ENCODE measurements at places on chromosomes 2 and 18.

DNA sequence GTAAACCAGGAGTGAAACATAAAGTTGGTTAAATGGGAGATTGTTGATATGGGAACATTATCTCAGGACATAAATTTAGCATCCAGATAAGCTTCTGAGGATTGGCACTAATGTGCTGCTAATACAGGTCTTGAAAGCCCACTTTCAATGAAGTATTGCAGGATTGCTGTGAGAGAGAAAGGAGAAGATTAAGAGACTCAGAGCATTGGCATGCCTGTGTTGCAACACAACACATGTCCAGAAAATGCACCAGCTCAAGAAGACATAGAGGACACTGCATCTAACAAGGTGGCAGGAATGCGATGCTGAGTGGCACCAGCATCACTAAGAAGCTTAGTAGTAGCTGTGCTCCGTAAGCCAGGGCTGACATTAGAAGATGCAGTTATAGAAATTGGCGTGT is 728.9 kb downstream of the SUCLG1 start:
- DNase-seq = no peak

GRCh38 chr2:147327613-147328012 is 517.2 kb upstream of the ACVR2A start:
- no peak for DNase-seq

GRCh38 chr2:21642647-21643046 is 518.9 kb downstream of the TDRD15 start:
- DNase-seq = no peak

GRCh38 chr18:57923611-57924010 is 120.4 kb upstream of the NEDD4L start:
- DNase-seq = no peak

GRCh38 chr2:75764611-75765010 is 53.9 kb upstream of the GCFC2 start:
- no peak for DNase-seq

All from anterior cingulate cortex (tissue), 58 donors.